ENCODE measurements at places on chromosomes 16 and 17.

- no peak for DNase-seq
These were observed 100.5 kb upstream of the HS3ST3A1 start for GRCh38 chr17:13702266-13702665.

DNA sequence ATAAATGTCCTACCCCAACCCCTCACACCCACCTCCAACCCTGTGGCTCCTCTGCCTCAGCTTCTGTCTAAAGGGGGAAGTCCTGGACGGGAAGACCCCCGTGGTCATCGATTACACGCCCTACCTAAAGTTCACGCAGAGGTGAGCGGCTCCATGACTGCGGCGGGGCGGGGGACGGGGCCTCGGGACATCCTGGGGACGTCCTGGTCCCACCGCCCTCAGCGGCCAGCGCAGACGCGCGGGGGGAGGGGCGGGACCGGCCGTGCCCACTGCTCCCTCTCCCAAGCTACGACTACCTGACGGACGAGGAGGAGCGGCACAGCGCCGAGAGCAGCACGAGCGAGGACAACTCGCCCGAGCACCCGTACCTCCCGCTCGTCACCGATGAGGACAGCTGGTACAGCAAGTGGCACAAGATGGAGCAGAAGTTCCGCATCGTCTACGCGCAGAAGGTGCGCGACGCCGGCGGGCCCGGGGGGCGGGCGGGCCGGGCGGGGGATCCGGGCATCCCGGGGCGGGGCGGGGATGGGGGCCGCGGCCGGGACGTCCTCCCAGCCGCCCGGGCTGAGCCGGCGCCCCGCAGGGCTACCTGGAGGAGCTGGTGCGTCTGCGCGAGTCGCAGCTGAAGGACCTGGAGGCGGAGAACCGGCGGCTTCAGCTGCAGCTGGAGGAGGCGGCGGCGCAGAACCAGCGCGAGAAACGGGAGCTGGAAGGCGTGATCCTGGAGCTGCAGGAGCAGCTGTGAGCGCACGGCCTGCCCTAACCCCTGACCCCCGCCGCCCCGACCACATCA is 6.7 kb downstream of the RUNDC3A start:
- peak; percentile 53 for DNase-seq

DNA sequence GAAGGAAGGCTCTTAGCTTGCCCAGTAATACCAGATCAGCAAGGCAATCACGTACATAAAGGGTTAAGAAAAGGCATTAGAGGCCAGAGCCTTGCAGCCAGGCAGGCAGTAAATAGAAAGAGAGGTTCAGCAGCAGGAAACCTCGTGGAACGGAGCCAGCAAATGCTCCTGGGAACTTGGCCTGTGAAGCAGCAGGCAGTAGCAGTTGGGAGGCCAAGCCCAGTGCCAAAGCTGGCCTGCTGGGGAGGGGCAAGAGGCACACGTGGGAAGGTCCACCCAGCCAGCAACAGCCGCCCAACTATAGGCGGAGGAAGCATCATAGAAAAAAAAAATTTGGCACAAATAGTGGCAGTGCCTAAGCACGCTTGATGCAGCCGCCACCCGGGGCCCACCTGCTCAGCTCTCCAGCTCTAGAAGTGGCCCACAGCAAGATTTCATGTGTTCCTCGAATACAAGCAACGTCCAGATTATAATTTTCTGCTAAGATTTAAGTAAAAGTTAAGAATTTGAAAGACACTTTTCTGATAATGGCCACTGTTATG is 2339.5 kb downstream of the TP53TG3F start:
- DNase-seq = no peak

DNA sequence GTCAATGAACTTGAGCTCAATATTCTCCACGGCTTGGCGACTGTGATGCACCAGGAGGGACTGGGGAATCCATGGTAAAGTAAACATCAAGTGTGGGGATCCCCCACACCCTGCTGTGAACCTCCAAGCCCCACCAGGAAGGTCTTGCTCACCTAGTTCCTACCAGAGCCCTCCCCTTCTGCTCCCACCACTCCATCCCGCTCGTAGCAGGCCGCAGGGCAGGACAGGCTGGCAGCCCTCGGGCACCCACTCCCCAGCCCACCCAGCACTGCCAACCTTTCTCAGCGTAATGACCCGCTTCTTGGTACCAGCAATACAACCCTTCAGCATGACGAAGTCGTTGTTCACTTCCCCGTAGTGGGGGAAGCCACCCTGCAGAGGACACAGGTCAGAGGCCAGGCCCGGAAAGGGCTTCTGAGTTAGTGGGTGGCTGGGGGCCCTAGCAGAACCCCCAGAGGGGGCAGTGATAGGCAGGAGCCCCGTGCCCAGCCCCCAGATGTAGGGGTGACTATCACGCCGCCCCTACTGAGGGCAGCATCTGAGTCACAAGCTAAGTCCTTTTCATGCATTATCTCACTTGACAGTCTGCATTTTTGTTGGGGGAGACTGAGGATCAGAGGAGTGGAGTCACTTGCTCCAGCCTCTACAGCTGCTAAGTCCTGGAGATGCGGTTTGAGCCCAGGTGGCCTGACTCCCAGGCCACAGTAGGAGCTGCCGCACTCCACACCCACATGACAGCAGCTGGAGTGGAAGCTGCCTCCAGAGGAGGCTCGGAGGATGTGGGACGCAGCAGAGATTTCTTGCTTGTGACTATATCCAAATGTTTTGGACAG is 2.8 kb upstream of the MSRB1 start:
- no peak for DNase-seq

GRCh38 chr16:67202956-67203493 is 4.1 kb downstream of the ELMO3 start:
- no peak for DNase-seq

DNA sequence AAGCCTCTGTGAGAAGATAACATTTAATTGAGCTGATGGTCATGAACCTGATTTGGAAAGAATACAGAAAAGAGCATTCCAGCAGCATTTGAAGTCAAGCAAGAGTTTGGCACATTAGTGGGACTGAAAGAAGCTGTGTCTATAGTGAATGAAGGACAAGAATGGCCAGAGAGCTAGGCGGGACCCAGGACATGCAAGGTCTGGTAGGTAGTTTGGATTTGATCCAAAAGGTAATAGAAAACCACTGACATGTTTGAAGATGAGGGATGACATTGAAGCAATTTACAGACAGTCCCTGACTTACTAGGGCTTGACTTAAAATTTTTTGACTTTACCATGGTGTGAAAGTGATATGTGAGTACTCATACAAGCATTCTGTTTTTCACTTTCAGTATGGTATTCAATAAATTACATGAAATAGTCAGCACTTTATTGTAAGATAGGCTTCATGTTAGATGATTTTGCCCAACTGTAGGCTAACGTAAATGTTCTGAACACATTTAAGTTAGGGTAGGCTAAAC is 7.6 kb downstream of the CYB5B start:
- no peak for DNase-seq

GRCh38 chr16:90077757-90078578 is 837 bp upstream of the PRDM7 start:
- peak; percentile 17 for DNase-seq

- peak; percentile 49 for DNase-seq
These were observed 5.1 kb upstream of the GGT6 start for GRCh38 chr17:4565209-4566141.

DNA sequence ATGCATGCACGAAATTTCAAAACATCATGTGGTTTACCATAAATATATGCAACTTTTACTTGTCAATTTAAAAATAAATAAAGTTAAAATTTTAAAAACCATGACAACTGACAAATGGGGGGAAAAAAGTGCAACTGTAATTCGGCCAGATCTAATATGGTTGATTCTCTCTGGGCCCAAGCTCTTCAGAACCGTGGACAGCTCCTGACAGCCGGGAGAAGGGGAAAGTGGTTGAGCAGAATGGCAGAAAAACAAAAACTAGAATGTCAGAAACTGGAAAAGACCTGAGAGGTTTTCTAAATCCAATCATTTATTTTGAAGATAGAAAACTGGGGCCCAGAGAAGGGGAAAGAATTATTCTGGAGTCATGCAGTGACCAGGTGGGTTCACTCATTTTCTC is 126.6 kb downstream of the TMEM132E start:
- peak; percentile 7 for DNase-seq

DNA sequence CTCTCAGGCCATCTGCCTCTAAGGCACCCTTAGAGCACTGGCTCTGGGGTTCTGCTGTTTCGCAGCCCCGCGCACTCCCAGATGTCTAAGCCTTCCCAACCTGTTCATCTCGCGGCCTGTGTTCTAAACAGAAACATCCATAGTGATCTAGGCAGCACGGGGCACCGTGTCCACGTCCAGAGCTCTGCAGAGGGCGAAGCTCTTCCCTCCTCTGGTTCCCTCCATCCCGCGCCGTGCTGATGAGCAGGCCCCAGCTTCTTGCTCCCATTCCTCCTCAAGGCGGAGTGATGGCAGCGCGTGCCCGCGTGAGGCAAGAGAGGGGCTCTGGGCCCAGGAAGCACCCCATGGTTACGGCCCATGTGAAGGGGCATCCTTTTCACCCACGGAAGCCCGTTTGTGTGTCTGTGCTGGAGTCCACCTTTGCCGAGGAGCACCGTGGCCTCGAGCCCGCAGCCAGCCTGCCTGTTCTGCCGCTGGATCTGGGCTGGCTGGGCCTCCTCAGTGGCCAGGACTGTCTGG is 3.6 kb downstream of the SPIRE2 start:
- DNase-seq = no peak

- no peak for DNase-seq
These were observed 7.5 kb upstream of the SMTNL2 start for GRCh38 chr17:4576729-4577322.

DNA sequence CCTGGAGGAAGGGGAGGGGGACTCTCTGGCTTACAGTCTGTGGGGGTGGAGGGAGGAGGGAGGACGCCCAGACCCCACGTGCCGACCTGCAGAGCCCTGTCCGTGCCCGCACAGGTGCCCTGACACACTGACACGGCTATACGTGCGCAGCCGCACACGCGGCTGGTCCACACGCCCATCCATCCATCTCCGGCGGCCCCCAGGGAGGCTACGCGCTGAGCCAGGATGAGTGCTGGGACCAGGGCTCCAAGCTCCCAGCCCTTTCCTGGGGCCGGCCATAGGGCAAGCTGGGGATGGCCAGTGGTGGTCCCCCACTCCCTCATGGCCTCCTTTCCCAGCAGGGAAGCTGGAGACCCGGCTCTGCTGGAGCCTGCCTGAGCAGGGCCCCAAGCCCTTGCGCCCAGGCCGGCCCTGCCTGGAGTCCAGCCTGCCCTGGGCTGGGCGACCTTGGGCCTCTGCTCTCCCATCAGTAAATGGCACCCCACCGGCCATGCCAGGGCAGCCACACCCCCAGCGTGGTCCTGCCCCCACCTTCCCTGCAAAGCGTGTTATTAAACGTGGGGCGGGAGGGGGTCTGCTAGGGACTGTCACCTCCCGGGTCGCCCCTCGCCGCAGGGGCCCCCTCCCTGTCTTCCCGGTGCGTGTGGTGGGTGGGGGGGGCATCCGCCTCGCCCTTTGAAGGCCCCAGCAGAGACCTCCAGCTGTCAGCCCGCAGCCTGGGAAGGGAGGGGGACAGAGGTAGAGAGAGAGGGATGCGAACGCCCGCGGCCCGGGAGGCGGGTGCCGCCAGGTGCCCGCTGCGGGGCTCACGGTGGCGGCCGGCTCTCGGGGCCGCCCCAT is 863 bp downstream of the CASKIN1 start:
- DNase-seq = no peak

- DNase-seq = no peak
These were observed 49.7 kb downstream of the NF1 start for GRCh38 chr17:31144428-31144827.

DNA sequence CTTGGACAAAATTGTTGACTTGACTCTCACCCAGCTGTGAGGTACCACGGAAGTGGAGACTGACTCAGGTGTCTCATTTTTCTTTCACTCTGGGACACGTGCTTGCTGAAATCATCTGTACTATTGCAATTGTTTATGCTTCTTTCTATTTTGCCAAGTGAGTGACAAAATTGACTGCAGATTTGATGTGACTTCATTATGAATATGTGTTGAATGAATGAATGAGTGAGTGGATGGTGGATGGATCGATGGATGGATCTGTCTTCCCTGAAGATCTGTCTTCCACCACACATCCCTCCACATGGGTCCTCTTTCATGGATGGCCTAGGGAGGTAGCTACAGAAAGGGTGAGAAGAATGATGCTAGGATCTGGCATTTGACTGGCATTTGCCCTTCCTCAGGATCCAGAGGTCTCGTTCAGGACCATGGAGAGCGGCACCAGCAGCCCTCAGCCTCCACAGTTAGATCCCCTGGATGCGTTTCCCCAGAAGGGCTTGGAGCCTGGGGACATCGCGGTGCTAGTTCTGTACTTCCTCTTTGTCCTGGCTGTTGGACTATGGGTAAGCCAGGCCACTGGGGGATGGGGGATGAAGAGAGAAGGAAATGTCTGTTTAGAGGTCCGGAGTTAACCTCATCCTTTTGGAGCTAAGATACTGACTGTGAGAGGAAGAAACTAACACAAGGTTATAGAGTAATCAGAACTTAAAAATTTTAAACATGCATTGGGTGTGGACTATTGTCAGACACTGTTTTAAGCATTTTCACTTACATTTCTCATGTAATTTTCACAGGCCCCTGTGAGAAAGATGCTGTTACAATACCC is 12.7 kb downstream of the SLC5A11 start:
- DNase-seq = peak; percentile 47

- DNase-seq = peak; percentile 10
These were observed 55.3 kb downstream of the SKAP1 start for GRCh38 chr17:48374650-48375230.

GRCh38 chr17:68584581-68585303 is 16.4 kb downstream of the FAM20A start:
- no peak for DNase-seq

GRCh38 chr17:43914451-43914850 is 7.1 kb upstream of the MPP2 start:
- no peak for DNase-seq

- DNase-seq = no peak
These were observed 31.5 kb downstream of the ANKFY1 start for GRCh38 chr17:4232168-4232813.

DNA sequence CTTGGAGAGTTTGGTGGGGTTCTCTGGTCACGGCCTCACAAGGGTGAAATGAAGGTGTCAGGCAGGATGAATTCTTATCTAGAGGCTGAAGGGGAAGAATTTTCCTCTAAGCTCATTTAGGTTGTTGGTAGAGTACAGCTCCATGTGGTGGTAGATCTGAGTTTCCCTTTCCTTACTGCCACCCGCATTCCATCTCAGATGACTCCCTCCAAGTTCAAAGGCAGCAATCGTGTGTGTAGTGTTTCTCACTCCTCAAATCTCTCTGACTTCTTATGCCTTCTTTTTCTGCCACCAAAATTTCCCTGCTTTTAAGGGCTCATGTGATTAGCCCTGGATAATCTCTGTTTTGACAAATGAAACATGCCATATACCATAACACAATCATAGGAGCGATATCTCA is 135.5 kb upstream of the MYOCD start:
- DNase-seq = no peak

- no peak for DNase-seq
These were observed 16.9 kb downstream of the COX6A2 start for GRCh38 chr16:31411024-31411844.

GRCh38 chr17:3978421-3979289 is 14.4 kb upstream of the ATP2A3 start:
- DNase-seq = no peak

- DNase-seq = no peak
These were observed 229.8 kb downstream of the KATNIP start for GRCh38 chr16:27779641-27780164.

- DNase-seq = no peak
These were observed 223.6 kb upstream of the ASIC2 start for GRCh38 chr17:33516645-33517044.

- DNase-seq = no peak
These were observed 7.4 kb downstream of the ARRB2 start for GRCh38 chr17:4717791-4718190.

All from stimulated activated CD4-positive, alpha-beta T cell treated with anti-CD3 and anti-CD28 coated beads, Interleukin-4, amount 100 ng/mL, for 1 hour (primary cell).